ENCODE measurements at places on chromosomes 11 and 22.

DNA sequence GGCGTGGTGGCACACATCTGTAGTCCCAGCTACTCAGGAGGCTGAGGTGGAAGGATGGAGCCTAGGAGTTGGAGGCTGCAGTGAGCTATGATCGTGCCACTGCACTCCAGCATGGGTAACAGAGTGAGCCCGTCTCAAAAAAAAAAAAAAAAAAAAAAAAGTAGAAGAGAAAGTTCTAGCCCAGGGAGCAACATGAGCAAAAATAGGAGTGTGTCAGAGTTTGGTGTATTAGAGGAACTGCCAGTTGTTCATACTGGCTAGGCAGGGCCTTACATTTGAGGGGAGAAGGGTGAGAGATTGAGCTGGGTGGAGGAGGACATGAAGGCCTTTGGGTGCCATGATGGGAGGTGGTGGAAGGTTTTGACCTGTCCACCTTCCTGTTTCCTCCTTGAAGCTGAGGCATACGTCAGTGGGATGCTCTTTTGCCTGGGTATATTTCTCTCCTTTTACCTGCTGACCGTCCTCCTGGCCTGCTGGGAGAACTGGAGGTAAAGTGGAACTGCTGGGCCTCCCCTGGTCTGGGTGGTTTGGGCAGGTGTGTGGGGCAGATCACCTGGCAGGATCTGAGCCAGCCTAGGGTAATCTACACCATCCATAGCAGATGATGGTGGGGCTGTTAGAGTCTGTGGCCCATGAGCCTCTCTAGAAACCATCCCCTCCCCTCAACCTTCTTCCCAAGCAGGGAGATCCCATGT is 7.3 kb downstream of the SIDT2 start:
- DNase-seq, result no peak

GRCh38 chr22:41862530-41863266 is 29.8 kb downstream of the SREBF2 start:
- peak; percentile 9 for DNase-seq

DNA sequence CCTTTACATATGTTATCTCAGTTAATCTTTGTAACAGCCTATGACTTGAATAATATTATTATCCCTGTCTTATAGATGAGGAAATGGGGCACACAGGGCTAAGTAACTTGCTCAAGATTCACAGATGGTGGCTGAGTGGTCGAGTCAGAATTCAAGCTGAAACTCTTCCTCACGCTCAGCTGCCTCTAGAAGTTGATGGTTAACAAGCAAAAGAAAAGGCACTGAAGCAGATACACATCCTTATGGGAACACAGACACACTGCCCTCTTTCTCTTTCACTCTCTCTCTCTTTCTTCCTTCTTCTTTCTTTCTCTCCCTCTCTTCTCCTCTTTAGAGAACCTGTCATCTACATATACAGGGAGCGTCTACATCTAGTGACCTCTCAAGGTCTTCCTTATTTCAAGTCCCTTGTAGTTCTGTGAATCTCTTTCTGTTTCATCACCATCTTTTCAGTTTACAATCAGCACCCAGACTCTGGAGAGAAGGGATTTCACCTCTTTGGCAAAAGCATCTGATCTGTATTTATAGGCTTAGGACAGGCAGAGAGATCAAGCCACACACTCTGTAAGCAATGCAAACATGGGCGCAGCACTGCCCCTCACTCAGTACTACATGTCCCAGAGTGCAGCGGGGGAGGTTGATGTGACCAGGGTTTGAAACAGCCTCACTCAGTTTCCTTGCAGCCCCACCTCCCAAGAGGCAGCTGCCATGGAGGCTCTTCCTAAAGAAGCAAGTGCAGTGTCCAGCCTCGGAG is 75.7 kb downstream of the GRAMD1B start:
- no peak for DNase-seq

DNA sequence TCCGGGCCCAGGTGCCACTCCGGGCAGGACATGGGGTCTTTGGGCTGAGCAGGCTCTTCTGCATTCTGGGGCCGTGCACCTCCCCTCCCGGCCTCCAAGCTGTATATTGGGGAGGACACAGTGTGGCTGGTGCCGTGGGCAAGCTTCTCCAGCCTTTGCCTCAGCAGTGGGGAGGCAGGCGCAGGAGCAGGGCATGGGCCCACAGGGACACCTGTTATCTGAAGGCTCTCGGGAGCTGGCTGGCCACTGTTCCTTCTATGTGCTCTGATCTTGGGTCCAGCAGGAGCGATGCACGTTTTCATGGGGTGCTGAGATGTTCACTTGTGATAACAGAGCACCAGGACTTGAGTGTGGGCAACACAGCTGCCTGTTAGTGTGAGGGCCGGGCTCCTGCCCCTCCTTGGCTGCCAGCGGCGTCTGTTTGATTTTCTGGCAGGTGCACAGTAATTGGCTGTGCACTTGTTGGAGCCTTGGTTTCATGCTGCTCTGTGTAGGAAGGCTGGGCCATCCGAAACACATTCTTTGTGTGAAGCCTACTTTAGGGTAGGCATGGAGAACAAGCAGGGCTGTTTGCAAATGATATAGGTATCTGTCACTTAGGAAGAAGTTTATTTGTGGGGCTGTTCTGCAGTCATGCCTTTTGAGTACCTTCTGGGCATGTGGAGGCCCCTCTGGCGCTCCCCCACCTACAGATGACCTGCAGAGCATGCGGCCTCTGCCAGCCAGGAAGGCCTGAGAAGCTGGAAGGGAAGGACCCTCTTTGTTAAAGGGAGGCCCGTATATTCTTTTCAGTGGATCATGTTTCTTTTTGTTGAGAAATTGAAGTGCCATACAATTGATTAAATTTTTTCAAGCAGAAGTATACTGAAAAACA is 201.5 kb downstream of the TBC1D22A start:
- no peak for DNase-seq

DNA sequence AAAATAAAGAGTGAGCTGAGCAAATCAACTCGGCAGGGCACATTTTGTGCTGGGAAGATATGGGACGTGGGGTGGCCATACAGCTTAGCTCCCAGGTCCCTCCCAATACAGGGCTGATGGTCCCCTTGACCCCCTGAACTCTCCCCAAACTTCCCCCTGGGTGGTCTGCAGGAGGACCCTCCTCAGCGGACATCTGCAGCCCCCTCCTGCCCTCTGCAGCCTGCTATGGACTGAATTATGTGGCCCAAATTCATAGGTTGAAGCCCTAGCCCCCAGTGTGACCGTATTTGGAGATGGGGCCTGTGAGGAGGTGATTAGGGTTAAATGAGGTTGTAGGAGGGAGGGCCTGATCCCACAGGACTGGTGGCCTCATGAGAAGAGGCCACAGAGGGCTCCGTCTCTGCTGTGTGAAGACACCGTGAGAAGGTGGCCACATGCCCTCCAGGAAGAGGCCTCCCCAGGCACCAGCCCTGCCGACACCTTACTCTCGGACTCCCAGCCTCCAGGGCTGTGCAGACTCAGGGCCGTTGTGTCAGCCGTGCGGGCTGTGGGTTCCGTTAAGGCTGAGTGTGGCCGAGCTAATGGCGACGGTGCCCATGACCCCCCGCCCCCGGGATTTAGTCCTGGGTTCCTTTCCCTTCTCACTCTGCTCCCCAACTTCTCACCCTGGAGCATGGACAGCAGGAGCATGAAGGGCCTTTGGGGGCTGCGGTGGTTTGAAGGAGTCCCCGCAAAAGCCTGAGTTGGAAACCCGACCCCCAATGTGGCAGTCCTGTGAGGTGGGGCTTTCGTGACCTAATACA is 1042.8 kb downstream of the BRD1 start:
- no peak for DNase-seq

GRCh38 chr22:44576311-44577260 is 78.6 kb upstream of the RTL6 start:
- DNase-seq, result no peak

DNA sequence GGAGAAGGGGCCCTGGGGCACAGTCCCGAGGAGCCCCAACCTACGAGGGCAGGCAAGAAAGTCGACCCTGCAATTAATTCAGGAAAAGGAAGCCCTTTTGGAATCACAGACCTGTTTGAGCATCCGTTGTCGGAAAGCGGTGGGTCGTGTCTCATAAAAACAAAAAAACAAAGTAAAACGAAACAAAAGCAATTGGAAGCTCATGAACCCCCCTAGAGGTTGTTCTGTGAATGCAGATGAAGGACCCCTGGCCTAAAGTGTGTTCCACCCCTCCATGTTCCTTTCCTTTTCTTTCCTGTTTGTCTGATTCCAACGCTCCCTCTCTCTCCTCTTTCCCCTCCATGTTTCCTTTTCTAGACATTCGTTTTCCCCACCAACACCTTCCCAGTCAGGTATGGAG is 203.7 kb downstream of the GRIK4 start:
- no peak for DNase-seq

DNA sequence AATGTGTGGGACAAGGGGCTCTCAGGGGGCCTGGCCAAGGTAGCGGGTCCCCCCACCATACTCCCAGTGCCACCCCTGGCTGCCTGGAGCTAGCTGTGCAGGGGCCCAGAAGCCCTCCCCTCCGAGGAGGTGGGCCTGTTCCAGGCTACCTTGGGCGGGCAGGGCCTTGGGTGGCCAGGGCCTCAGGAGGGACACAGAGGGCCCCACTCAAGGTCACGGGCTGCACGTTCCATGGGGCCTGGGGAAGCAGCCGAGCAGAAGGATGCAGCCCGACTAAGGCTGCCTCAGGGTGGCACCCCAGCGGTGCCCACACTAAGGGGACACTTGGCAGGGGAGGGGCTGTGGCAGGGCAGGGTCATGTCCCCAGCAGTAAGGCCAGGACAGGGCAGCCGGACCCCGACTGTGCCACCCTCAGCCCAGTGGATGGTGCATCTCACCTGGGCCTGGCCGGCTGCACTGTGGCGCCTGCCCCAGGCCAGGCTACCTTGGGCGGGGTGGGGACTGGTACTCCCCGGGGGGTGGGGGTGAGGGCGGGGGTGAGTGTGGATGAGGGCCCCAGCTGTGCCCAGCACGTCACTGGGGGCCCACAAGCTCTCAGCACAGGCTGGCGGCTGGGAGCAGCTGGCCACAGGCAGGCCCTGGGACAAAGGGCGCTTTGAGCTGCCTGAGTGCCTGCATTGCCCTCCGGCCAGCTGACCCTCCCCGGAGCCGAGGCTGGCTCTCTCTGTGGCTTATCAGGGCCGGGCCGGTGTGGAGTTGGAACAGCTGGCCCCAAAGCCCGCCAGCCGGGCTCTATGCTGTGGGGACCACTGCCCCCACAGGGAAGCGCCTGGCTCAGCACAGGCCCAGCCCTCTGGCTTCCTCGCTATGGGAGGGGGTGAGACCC is 117.1 kb downstream of the KCNQ1 start:
- no peak for DNase-seq

DNA sequence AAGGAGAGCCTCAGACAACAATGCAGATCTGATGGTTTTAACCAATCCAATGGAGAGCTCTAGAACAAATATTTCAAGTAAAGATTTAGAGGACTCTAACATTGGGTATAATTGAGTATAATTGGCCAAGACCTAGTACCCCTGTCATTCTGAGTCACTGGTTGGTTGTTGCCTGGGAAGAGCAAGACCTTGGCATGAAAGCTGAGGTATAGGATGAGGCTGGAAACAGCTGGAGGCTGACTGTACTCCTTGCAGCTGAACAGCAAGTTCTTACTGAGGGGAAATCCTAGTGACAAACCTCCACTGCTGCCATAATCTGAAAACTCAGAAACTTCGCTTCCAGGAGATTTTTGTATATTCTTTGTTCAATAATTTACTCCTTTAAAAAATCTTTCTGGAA is 54.3 kb upstream of the MUC15 start:
- no peak for DNase-seq

DNA sequence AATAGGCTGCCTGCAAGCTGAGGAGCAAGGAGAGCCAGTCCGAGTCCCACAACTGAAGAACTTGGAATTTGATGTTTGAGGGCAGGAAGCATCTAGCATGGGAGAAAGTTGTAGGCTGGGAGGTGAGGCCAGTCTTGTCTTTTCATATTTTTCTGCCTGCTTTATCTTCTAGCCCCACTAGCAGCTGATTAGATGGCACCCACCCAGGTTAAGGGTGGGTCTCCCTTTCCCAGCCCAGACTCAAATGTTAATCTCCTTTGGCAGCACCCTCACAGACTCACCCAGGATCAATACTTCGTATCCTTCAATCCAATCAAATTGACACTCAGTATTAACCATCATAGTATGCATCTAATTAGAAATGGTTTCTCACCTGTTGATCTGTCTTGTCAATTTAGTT is 5.0 kb upstream of the COX8A start:
- no peak for DNase-seq

DNA sequence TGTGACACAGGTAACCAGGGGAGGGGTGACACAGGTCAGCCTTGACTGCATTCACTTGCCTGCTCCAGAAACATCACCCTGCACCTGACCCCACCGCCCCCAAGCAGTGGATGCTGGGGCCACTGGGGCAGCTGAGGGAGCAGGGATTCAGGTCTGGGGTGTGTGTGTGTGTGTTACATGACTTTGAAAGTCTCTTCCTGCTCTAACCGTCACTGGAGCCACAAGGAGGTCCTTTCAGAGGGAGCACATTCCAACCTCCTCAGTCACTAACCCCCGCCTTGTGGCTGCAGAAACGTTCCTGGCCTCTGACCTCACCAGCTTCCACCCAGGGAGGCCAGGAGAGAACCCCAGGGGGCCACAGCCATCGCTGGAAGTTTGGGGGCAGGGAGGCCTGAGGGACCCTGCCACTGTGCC is 2.9 kb upstream of the FOSL1 start:
- DNase-seq, result no peak

DNA sequence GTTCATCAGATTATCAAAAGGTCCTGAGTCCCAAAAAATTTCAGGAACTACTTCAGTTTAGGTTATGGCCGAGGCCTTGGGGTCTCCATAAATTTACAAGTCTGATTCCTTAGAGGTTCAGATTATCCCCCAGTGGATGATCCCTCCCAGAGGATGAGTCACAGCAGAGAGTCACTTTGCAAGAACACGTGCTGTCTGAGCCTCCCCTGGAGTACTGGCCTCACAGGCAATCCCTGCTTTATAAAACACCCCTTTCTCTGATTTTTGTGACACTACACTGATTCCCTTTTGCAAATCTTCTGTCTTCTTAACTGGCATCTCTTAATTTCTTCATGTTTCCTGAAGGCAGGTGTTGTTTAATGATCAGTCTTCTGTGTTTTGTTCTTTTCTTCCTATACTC is 45.3 kb downstream of the CCDC34 start:
- no peak for DNase-seq

- DNase-seq, result no peak
Measured at GRCh38 chr11:19984048-19984742, 176.1 kb downstream of the DBX1 start.

GRCh38 chr11:32870676-32871075 is 21.9 kb upstream of the QSER1 start:
- DNase-seq, result peak; percentile 9

GRCh38 chr22:31345331-31346254 is 553 bp downstream of the PATZ1 start:
- DNase-seq, result peak; percentile 90

GRCh38 chr11:69557266-69557665 is 75.8 kb downstream of the LINC01488 start:
- no peak for DNase-seq

Data from CD4-positive, alpha-beta T cell treated with Interleukin-1 beta for 1 hour (primary cell).